Common myeloid progenitor, CD34-positive (primary cell): ENCODE measurements at places on chromosomes 7 and 10.

DNA sequence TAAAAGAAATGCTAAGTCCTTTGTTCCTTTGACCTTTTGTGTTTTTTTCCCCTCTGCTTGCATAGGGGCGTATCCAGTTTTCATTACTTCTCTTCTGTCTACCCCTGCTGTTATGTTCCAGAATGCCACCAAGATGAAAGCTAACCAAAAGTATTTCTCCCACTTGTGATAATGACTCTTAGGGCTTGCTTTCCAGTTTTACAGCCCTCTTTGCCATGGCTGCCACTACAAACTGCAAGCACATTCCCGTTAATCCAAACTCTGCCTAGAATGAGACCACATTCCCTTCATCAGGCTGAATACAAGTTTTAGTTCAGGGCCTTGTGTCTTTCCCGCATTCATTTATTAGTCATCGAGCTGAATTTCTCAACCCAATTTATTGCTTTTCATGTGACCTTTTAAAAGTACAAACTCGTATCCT lies 23.6 kb upstream of the CD36 start:
- no peak for DNase-seq

- DNase-seq: no peak
These were observed 58.1 kb upstream of the KIAA1217 start for GRCh38 chr10:24150853-24151252.

DNA sequence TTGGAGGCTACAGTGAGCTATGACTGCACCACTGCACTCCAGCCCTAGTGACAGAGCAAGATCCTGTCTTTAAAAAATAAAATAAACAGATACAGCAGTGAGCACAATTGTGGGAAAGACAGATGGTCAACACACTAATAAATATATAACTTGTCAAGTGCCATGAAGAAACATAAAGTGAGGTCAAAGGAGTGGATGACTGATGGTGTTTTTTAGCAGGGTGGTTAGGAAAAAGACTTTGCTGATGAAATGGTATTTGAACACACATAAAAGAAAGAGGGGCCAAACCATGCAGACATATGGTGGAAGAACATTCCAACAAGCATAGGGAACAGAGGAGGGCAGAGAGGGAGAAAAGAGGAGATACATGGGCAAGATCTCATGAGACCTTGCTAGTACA lies 392.7 kb upstream of the AUTS2 start:
- no peak for DNase-seq

DNA sequence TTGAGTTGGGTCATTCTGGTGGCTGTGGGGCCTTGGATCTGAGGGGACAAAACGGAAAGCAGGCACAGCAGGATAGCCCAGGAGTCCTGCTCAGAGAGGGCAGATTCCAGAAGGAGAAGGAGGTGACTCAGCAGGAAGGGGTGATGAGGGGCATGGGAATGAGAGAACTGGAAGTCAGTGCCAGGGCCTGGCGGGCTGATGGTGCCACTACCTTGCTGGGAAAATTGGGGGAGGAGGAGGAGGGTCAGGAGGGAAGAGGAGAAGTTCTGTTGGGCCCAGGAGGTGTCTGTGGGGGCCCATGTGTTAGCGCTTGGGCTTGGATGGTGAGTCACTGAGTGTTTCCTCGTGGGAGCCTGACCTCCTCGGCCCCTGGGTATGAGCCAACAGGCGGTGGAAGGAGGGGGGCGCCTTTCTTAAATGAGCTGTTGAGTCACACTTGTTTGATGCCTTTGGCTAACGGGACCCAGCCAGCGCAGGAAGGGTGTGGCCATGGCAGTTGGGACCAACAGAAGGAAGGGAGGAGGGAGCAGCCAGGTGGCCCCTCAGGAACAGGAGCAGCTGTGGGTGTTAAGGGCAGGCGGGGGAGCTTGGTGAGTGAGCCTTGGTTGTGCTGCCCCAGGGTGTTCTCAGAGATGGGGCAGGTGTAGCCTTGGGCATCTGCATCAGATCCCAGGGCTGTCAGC lies 130.0 kb upstream of the BTBD16 start:
- DNase-seq: peak; percentile 2

DNA sequence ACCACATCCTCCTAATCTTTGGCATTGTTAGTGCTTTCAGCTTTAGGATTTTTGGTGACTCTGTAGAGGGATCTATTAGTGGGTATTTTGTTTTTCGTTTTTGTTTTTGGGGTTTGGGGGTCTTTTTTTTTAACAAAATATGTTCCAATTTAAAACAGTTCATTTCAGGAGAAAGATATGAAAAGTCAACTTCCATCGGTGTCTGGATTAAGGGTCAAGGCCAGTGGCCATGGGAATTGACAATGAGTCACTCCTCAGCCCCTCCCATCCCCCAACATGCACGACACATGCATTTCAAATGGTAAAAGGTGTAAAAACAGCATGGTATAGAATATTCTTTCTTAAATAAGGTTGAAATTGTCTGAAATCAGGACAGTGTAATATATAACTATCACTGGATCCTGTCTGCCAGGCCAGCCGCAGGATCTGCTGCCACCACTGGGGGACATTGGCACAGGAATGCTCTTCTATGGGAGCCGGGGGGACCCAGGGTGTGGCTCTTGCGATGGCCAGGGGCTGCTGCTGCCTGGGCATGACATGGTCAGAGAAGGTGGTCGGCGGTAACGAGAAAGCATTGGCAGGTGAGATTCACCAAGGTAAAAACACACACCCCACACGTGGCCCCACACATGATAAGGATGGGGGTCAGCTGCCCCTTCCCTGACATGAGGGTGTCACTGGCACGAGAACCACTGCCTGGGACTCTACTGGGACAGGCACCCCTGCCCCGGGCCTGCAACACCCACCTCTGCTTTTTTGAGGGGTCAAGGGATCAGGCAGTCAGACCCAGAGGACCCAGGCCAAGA lies 126.2 kb upstream of the KCTD7 start:
- DNase-seq: no peak

DNA sequence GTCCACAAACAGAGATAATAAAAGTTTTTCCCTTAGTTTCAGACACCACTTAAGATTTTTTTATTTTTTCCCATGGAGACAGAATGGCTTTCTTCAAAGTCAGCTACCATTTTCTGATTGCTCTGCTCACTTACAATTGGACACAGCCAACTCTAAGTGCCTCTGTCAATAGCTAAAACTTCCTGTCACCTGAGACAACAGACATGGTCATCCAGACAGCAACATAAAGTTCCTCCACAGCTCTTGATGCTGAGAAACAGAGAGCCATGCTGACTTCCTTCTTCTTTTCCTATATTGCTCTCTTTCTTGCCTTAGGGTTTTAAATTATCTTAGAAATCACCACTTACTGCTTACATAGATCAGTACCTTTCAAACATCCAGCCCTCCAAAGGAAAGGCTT lies 12.0 kb downstream of the ZNF800 start:
- DNase-seq: peak; percentile 17

DNA sequence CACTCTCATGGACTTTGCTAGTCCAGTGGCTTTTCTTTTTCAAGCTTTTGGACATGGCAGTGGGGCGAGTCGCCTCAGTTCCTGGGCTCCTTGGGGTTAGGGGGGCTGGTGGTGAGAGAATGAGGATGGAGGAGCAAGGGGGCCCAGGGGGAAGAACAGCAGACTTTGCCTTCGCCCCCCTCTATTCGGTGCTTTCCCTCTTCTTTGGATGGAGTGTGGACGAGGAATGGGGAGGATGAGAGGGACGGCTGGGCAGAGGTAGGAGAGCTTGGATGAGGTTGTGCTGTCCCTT lies 255 bp downstream of the MAGI2 start:
- DNase-seq: no peak
